Fibroblast of skin of left quadriceps (primary cell): ENCODE measurements at places on chromosomes 1 and 21.

- no peak for DNase-seq
Measured at GRCh38 chr1:88540255-88540654, 143.8 kb upstream of the PKN2 start.

- no peak for DNase-seq
Measured at GRCh38 chr1:213987422-213987926, 299 bp upstream of the PROX1 start.

DNA sequence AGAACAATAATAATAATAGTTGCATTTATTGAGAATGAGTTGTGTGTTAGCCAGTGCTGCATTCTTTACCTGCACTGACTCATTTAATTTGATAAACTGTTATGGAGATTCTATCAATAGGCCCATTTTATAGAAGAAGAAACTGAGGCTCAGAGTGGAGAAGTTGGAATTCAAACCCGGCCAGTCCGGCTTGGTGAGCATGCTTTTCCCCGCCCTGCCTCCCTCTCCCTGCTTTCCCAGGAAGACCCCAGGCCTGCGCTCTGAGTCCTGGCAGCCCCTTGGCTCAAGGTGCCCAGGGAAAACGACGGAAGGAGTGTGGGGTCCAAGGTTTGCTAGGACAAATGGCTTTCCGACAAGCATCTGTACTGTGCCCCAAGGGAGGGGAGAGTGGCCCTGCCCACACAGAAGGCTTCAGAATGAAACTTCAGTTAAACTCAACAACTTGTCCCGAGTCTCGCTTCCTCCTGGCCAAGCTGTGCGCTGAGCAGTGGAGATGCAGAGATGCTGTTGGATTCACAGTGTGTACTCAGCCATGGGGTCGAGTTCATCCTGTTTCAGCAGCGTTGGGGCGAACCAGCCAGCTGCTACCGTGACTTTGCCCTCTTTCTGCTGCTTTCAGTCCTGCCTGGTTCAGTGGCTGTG, 23.3 kb upstream of the PADI6 start:
- no peak for DNase-seq

DNA sequence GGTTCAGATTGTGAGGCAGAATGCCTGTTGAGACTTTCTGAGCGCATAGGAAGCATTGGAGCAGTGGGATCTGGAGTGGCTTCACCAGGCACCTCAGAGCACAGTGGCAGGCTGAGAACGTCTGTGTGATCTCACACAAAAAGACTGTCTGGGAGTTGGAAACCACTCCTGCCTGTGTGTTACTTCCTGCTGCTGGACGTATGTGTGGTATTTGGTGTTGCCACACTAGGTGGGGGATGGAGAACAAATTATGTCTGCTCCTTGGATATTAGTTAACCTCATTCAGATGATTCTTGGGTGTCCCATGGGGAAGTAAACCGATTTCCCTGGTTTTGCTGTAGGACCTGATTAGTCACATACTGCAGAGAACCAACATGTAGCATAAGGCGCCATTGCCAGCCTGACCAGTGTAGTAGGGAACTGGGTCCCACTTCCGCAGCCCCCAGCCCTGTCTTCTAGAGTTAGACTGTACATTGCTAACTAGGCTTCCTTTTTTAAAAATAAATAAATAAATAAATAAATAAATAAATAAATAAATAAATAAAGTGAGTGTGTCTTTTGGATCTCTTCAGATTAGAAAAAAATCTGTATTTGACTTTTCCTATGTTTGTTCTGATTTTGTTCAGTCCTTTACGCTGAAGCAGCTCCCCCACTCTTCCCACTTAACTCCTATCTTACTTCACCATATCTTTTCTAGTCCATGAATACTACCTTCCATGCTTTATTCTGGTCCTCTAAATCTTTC, 26.9 kb downstream of the UCK2 start:
- peak; percentile 95 for DNase-seq

DNA sequence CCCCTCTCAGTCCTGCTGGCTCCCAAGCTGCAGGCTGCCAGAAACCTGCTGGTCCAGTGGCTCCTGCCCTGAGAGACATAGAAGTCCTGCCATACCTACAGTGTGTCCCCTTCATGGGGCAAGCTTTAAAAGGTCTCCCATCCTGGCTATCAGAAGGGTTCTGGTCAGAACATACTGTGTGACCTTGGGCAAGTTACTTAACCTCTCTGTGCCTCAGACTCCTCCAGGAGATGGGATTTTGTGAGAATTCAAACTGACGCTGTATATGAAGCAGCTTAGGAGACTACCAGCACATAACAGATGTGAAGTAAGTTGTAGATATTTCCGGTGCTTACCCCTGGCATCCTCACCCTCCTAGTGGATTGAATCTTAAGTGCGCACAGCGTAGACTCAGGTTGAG, 8.7 kb upstream of the GJB5 start:
- DNase-seq = no peak

DNA sequence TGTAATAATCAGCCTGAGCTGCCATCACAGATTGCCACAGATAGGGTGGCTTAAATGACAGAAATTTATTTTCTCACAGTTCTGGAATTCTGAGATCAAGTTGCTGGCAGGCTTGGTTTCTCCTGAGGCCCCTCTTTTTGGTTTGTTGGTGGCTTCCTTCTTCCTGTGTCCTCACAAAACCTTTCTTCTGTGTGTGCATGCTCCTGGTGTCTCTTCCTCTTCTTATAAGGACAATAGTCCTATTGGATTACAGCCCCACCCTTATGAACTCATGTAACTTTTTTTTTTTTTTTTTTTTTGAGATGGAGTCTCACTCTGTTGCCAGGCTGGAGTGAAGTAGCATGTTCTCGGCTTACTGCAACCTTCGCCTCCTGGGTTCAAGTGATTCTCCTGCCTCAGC, 41.0 kb upstream of the F3 start:
- no peak for DNase-seq

DNA sequence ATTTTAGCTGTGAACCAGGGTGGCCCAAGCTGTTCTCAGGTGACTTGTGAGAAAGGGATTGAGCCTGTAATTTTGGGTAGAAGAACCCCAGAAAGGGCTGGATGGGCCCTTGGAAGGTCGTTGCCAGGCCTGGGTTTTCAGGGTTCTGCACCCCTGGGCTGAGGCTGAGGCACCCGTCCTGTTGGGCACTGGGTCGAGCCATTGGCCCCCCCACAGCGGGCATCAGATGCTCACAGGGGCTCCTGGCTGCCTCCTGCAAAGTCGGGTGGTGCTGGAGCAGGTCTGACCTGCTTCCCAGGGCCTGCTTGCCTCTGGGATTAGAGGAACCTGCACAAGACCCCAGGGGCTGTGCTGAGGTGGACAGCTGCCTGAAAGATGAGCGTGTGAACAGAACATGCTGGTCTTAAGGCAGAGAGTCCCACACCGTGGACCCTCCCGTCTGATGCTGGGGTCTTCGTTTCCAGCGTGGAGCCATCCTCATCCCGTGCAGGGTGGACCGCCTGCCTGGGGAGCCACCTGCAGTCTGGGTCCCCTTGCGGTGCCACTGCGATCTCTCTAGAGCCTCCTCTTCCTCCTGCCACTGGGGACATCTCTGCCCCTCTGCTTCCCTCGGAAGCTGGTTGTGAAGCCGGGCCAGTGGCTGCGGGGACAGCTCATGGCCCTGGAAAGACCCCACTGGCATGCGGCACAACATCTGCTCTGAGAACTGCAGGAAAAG, 1.7 kb upstream of the TRPM2 start:
- DNase-seq = no peak

- no peak for DNase-seq
Measured at GRCh38 chr1:58576325-58576726, 726 bp downstream of the TACSTD2 start.

- DNase-seq = no peak
Measured at GRCh38 chr1:26582053-26582835, 52.7 kb downstream of the RPS6KA1 start.

DNA sequence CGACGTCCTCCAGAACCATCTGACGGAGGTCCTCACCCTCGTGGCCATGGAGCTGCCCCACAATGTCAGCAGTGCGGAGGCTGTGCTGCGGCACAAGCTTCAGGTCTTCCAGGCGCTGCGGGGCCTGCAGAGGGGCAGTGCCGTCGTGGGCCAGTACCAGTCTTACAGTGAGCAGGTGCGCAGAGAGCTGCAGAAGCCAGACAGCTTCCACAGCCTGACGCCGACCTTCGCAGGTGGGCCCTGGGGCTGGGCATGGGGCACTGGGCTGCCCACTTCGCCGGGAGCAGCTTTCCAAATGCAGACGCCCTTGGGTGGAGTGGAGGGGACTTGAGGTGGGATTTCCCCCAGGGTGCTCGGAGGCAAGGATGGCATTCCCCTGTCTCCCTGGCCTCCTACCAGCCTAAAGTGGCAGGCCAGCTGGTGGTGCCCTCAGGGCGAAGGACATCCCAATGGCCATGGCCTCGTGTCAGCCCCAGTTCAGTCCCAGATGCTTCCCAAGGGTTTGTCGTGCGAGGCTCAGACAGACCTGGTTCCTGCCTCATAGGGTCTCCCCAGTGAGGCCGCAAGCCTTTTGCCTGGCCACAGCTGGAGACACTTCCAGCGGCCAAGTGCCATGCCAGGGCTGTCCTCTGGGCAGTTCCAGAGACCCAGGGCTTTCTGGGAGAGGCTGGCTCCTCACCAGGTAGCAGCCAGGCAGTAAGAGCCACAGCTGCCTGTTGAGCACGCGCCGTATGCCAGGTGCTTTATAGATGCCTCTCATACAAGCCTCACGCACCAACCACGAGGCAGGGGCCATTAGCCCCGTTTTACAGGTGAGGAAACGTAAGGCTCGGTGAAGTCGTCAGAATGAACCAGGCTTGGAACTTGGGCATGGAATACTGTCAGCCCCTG, 27.8 kb downstream of the H6PD start:
- DNase-seq = no peak

- DNase-seq = no peak
Measured at GRCh38 chr1:190957565-190957964, 479.9 kb upstream of the BRINP3 start.

GRCh38 chr21:34043333-34043732, 30.0 kb upstream of the MRPS6 start:
- no peak for DNase-seq

DNA sequence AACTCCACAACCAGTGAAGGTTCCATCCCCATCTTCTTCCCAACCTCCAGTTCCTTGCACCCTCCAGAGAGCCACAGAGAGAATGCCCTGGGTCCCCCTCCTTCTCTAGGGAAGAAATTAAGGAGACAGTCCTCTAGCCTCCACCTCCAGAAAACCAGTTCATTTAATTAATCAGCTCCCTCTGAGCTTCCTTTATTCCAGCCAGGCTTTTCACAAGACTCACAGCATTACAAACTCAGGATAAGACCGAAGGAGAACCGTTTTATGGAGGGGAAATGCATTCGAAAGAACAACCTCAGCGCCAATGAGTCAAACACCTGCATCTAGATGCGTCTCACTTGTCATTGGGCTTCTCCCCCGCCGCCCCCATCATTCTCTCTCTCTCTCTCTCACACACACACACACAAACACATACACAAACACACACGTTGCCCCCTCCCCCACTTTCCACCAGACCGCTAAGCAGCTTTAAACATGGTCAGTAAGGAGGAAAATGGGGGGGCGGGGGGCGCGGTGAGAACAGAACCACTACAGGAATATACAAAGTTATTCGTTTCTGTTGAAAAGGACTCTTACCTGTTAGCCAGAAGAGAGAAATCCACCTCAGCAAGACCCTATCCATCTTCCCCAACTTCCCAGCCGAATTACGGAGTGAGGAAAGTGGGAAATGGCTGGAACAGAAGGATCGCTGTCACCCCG, 544 bp downstream of the ILDR2 start:
- no peak for DNase-seq

DNA sequence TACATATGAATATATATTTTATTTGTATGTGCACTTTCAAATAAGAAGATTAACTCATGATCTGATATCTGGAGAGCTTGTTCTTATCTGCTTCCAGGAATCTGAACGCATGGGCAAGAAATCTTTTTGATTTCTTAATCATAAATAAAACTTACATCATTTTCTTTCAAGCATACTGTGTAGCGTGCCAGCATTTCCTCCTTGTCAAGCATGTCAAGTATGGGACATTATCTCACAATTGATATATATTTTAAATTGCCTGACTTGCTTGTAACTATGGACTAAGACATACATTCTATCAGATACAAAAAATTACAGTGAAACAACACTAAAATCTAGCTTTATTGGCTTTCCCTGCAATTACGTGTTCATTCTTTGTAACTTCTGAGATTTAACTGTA, 1128.2 kb downstream of the PLA2G4A start:
- DNase-seq = no peak

GRCh38 chr1:220680085-220680687, 10.0 kb upstream of the C1orf115 start:
- no peak for DNase-seq

DNA sequence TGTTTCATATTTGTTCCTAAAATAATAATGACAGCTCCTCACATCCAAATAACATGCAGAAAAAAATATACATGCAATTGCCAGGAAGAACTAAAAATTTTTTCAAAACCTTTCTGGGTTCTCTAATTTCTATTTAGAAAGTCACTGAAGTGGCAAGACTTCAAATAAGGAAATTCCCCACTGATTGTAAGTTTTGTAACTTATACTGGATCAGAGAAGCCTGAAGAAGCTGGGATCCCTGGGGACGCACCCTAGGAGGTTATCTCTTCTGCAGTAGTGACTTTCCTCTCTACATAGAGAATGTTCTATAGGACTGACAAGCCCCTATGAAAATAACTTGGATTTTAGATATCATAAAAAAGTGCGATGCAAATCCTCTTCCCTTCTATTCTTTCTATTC, 182.6 kb downstream of the MRPL39 start:
- no peak for DNase-seq
